Spleen (tissue), 13 donors: ENCODE measurements at places on chromosomes 7 and 10.

DNA sequence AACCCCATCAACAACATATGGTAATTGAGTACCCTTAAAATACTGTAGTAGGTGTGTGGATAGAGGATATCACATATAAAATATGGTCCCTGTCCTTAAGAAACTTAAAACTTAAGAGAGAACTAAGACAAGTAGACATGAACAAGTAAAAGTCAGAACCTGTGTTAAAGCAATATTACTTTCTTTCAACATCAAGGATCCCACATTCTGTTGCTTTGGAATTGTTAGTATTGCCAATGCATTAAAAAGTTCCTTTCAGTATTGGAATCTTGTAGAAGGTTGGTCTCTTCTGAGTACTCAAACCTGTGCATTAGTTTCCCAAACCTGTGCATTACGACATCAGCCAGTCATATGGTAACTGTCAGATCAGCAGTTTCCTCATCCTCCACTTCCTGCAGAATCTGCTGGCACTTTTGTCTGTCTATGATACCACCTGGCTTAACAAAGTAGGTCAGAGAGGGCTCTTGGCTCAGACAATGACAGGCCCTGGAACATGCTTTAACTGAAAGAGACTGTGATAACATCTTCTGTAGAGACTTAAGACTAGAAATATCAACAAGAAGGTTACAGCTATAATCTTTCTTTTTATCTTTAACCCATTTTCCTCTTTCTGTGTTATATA lies 56.5 kb downstream of the CCDC71L start:
- no peak for DNase-seq

DNA sequence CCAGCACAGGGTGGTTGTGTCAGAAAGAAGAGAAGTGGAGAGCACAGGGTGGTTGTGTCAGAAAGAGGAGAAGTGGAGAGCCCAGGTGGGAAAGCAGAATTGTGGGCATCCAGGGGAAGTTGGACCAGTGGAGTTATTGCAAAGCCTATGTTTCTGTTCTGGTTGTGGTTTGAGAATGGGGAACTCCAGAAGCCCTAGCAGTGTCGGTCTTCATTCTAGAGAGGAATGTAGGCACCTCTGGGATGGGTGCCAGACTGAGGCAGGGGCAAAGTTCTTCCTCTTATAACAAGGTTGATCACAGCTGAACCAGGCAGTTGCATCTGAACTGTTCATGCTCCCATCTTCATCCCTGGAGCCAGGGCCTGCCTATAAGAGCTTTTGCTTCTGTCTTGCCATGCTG lies 954 bp downstream of the FSCN3 start:
- DNase-seq: no peak

GRCh38 chr7:30254248-30254647 lies 30.1 kb upstream of the ZNRF2 start:
- no peak for DNase-seq

- DNase-seq: no peak
Measured at GRCh38 chr7:95508780-95509179, 23.0 kb downstream of the ASB4 start.

GRCh38 chr7:101168412-101169049 lies 3.2 kb upstream of the VGF start:
- no peak for DNase-seq

GRCh38 chr10:120477021-120477742 lies 20.2 kb downstream of the PLPP4 start:
- no peak for DNase-seq

DNA sequence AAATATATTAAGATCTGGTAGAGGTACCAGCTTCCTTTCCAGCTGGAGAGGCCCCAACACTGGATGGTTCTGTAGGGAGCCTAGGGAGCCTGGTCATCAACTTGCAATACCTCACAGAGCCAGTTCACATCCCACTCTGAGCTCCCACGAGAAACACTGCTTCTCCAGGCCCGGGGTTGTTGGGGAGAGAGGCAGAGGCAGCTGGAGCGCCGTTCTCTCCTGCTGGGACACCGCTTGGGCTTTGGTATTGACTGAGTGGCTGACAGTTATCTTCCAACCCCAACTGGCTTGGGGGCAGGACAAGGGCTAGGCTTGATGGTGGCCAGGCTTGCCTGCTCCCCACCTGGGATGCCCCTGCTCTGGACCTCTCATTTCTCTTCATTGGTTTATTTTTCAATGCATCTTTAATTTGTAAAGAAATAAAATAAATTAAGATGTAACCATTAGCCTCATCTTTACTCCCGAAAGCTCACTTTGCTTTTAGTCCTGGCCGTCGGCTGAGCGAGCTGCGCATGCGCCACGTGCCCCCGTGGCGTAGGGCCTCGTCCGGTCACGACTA lies 10.0 kb upstream of the CHCHD1 start:
- peak; percentile 81 for DNase-seq
